ENCODE measurements at places on chromosomes 4 and X.
A peak's percentile ranks its signal among the peaks of the same experiment; 100 is the strongest.

- no peak for DNase-seq
These were observed 106.0 kb upstream of the NOCT start for GRCh38 chr4:138909587-138909986.

DNA sequence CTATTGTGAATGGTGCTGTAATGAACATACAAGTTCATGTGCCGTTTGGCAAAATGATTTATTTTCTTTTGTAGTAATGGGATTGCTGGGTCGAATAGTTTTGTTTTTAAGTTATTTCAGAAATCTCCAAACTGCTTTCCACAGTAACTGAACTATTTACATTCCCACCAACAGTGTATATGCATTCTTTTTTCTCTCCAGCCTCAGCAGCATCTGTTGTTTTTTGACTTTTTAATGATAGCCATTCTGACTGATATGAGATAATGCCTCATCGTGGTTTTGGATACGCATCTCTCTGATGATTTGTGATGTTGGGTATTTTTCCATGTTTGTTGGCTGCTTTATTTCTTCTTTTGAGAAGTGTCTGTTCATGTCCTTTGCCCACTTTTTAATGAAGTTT, 246.3 kb upstream of the ADGRL3 start:
- DNase-seq, result no peak

- DNase-seq, result no peak
These were observed 39.3 kb upstream of the IQSEC2 start for GRCh38 chrX:53320543-53321229.

- no peak for DNase-seq
These were observed 623.8 kb upstream of the LCORL start for GRCh38 chr4:18645351-18645750.

GRCh38 chr4:37827030-37827685, 672 bp downstream of the PGM2 start:
- DNase-seq, result peak; percentile 20

GRCh38 chrX:39580043-39580442, 517.7 kb downstream of the BCOR start:
- DNase-seq, result no peak

Measured in activated CD4-positive, alpha-beta T cell treated with anti-CD3 and anti-CD28 coated beads, Interleukin-10, Interleukin-2, amounts not matched to agents 100 ng/mL and 50 ng/mL, durations not matched to agents 16 hours and 8 hours (primary cell).